ENCODE measurements at places on chromosomes 16 and 17.

- no peak for DNase-seq
Observed at GRCh38 chr17:72419866-72420774, 299.3 kb downstream of the SOX9 start.

DNA sequence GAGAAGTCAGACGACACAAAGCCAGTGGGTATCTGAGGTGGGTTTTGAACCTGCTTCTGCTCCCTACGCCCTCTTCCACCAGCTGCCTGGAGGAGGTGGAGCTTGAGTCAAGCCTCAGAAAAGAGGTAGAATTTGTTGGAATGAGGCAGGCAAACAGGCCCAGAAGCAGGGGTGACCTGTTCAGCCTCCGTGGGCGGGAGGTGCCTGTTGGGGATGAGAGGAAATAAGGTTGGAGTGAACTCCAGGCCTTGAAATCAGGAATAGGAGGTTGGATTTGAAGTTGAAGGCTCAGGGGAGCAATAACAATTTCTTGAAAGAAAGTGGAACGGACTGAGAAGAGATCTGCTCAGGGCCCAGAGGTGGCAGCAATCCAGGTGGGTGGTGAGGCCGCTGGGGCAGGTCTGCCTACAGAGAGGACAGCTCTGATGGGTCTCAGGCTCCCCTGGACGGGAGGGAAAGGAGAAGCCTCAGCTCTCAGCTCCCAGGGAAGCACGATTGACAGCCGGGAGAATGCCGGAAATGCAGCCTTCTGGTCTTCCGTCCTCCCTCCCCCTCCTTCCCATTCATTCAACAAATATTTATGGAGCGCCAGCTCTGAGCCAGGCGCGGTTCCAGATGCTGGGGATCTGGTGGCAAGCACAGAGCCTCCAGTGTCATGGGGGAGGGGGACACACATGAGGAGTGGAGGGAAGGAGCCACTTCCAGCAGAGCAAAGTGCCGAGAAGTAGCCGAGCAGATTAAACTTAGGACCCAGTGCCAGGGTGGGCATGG is 61.9 kb upstream of the CIBAR2 start:
- no peak for DNase-seq

GRCh38 chr17:21125862-21126261 is 902 bp upstream of the DHRS7B start:
- DNase-seq: no peak

DNA sequence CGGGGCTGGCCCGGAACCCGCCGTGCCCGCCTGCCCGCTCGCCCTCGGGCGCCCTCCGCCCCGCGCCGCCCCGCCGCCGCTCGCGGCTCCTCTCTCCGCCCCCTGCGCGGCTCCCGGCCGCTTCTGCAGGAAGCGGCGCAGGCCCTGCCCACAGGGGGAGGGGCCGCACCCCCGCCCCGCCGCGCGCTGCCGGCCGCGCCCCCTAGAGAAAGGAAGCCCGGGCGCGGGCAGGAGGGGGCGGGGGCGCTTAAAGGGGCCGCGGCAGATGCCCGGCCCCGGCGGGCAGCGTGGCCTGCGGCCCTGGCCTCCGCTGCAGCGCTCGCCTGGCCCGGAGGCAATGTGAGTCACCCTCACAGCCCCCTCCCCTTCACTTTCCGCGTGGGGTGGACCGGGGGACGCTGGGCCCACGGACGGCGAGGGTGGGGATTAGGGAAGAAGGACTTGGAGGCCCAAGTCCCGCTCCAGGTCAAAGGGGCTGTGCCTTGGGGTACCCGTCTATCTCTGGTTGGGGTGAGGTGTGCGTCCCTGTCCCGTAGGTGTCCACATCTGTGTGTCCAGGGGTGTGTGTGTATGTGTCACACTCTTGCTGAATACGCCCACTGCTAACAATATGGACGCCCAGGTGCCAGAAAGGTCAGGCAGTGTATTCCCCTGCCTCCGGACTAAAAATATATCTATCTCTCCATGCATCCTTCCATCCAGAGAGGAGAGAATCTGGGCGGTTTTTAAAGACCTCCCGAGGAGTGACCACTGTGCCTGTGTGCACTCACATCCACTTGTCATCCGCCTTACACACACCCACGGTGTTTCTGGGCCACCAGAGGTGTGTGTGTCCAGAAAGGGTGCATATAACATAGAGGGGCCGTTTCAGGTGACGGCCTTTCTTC is at the start of gene GIT1:
Gene GIT1 (minus strand): TSS at position 125 of the 887 bp plus-strand sequence. CDS start 270 bp downstream, outside the sequence.
- DNase-seq: peak; percentile 80

DNA sequence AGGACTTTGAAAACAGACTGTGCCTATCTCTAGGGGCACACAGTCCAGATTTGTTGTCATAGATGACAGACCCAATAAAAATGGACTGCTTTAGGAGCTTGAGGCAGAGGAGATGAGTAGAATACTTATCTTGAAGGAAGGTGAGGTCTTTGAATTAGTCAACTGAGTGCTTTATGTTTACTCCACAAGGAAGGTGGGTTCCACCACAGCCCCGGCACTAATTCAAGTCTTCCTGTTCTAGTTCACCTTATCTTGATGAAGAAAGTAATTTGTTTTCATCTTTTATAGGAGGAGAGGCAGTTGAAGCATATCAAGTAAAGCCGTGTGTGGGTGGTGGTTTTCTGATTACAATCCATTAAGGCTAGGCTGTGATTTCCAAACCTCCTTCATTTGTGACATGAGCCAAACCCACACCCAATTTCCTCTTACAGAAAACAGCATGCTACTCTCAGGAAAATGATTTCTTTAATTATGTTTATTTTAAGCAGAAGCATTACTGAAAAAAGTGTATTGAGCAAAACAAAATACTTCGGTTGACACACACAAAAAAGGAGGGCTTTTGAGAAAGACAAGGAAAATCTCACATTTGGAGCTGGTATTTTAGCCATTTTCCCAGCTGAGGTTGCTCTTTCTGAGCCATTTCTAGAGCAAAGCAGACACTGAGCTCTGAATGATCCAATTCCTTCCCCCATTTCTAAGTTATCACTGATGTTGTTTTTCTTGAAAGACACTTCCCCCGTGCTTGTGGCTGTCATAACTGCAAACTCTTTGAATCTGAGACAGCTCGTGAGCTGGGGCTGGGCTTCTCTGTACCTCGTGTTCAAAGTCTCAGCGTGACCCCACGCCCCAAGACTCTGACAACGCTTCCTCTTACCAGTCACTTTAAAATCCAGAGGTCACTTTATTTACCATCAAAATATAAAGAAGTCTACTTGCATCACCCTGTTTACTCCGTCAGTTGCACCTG is 35.4 kb downstream of the CDRT15 start:
- no peak for DNase-seq

Data from stimulated activated CD4-positive, alpha-beta T cell treated with anti-CD3 and anti-CD28 coated beads, Interleukin-15, amount 100 ng/mL, for 1 hour (primary cell).